ENCODE measurements at places on chromosomes 1 and 21.

- no peak for DNase-seq
These were observed 1.4 kb downstream of the WDTC1 start for GRCh38 chr1:27235827-27236226.

- DNase-seq: no peak
These were observed 3.6 kb upstream of the PLEKHG5 start for GRCh38 chr1:6495041-6495441.

DNA sequence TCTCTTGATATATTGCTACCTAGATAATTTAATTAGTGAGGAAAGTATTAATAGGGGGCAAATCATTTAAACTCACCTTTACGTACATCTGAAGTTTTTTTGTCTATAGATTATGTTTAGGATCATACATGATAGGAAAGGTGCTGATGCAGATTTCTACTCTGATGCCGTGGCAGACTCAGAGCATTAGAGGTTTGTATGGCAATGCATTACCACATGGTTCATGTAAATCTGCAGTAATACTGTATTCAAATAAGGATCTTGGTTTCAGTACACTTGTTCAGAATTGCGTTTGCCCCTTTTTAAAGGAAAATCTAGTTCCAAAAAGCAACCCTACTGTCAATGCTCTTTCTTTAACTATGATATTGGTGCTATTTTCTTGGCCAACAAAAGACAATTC is 288.3 kb downstream of the PTPRC start:
- no peak for DNase-seq

GRCh38 chr1:180204231-180204630 is 25.8 kb upstream of the LHX4 start:
- DNase-seq: no peak

DNA sequence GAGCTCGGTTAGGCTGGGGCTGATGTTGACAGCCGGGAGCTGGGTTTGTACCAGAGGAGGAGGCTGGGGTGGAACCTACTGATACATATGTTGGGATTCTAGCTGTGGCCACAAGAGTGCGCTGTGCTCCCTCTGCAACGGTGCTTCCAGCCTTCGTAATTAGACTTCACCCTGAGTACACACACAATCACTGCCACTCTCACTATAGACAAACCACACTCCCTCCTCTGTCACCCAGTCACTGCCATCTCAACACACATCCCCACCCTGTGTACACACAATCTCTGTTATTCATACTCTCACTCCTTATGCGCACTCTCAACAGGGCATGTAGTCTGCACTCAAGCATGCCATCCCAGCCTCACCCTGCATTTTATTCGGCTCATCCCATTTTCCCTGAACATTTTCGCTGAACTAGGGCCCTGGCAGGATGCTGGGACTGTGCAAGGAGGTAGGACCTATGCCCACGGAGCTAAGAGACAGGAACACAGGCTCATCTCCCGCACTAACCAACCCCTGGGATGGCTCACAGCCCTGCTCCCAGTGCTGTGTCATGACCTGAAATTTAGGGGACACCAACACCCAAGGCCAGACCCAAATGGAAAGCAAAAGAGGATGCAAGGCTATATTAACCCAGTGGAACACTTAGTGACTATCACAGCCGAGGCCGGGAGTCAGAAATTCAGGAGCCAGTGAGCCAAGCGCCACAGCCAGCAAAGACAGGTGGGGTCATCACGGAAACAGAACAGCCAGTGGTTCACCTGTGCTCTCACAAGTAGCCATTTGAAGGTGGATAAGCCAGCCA is 5.7 kb downstream of the GJB3 start:
- DNase-seq: peak; percentile 25

DNA sequence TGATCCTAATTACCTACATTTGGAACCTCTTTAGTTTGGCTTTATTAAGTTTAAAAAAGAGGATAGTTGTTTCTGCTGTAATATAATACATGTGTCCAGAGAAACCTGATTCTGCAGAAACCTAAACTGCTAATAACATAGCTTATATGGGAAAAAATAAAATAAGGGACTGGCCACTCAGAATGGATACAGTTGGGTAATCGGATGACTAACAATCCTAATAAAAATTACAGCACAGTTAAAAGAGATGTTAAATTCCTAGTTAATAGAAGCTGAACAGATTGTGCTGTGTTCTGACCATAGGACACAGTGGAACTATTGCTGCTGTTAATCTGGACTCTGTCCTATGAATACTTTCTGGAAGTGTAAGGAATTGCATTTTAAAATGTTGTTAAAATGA is 16.0 kb downstream of the ARV1 start:
- no peak for DNase-seq

DNA sequence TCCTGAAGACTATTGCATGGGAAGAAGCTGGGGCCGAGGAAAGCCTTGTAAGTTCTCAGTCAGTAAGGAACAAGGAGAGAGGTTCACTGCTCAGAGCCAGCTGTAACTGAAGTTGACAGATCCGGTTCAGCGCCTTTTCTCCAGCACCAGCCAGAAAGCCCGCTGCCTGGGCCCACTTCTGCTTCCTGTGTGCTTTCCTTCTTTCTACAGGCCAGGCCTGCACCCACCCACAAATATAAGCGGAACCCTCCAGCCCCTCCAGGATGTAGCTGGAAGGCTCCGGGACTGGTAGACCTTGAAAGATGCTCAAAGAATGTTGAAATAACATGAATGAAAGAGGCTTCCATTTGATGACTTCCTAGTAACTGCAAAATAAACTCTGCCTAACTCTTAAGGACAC is 38.8 kb downstream of the PARP1 start:
- no peak for DNase-seq

DNA sequence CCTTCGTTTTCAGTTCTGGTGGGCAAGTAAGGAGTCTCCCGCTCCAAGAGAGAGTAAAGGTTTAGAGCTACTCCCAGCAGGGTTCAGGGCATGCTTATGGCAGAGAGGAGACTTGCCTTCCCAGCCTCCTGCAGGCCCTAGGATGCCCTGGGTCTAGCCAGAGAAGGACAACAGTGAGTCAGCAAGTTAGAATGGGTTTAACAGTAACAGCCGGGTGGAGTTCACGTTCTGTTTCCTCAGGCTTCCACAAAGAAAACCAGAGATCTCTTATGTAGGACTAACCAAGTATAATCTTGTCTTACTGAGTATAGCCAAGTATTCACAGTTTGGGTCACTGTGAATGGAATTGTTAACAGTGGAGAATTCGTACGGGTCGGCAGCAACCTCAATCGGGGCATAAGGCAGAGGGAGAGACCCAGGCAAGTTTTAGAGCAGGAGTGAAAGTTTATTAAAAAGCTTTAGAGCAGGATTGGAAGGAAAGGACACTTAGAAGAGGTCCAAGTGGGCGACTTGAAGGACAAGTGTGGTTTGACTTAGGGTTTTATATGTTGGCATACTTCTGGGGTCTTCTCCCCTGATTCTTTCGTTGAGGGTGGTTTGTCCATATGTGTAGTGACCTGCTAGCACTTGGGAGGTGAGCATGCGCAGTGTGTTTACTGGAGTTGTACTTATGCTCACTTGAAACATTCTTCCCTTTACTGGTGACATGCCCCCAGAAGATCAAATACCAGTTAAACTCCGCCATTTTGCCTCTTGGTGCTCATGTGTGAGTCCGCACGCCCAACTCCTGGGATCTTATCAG is 4.5 kb downstream of the OVAAL start:
- DNase-seq: no peak

DNA sequence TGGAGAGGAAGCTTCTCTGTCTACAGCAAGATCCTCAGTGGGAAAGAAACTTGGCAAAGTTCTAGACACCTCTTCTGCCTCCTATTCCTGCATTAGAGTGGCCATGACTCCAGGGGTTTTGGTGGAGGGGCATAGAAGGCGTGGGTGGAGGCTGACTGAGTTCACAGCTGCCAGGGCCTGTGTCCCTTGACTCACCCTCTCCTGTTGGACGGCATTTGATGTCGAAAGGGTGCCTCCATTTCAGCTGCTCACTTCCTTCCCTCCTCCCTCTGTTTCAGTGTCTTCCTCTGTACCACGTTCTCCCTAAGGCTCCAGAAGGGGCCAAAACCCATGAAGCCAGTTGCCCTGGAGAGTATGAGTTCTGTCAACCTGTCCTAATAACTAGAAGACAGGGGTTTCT is 632 bp downstream of the TMEM79 start:
- DNase-seq: no peak

GRCh38 chr1:182385885-182386853 is 5.4 kb downstream of the GLUL start:
- no peak for DNase-seq

GRCh38 chr1:67860776-67861175 is 27.5 kb upstream of the GNG12 start:
- DNase-seq: no peak

DNA sequence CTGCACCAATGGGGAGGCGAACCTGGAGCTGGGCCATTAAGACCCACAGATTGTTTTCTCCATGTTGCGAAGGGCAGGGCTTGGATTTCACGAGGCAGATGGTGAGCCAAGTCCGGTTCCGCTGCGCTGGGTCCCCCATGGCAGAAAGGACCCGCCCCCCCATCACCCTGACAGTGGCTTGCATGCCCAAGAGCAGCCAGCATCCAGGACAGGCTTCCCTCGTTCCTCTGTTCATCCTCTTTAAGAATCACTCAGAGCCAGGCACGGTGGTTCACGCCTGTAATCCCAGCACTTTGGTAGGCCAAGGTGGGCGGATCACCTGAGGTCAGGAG is 15.8 kb upstream of the NPHP4 start:
- no peak for DNase-seq

DNA sequence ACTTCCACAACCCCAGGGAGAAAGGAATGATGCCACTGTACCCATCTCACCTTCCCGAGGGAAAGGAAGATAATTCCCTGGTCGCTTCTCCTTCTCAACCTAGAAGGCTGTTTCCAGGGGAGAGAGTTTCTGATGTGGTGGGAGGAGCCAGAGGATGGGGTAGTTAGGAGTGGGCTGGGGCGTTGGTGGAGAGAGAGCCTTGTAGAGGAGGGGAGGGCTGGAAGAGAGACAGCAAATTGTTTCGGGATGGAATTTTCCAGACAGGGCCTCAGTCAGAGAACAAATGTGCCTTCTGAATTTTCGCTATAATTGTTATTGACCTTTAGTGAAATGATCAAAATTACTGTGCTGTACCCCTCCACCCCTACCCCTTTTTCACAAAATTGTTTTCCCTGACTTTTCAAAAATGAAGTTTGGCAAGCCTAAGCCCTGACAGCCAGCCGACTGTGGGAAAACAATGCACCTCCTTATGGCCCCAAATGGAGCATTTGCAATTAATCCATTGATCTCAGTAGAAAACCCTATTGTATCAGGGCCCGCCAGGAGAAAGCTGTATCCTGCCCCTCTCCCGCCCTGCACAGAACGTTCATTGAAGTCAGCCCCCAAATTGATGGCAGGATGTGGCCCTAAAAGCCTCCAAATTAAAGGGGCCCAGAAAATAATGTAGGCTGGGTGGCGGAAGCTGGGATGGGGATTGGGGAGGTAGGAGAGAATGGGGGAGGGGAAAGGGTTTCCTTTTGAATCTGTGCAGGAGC is 69.1 kb upstream of the JUN start:
- no peak for DNase-seq

- DNase-seq: no peak
These were observed 383.8 kb upstream of the VAMP3 start for GRCh38 chr1:7387053-7387927.

- DNase-seq: no peak
These were observed 102.2 kb downstream of the COQ8A start for GRCh38 chr1:227042292-227042691.

GRCh38 chr1:11727119-11727518 is 8.8 kb upstream of the AGTRAP start:
- no peak for DNase-seq

DNA sequence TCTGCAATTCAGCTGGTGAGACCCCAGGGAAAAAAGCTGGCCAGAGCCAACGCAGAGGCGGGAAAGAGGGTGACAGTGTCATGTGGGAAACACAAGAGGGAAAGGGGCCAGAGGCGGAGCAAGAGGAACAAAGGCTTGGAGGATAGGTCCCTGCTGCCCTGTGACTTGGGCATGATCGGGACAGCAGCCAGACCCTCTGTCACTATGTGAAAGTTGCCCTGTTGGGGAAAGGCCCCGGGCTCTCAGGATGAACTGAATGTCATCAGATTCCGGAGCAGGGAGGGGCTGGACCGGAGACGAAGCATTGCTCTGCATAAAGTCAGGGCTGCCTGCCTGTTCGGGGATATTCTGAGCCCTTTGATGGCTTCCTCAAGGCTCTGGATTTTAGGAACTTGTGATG is 5.7 kb upstream of the ELF3 start:
- no peak for DNase-seq

DNA sequence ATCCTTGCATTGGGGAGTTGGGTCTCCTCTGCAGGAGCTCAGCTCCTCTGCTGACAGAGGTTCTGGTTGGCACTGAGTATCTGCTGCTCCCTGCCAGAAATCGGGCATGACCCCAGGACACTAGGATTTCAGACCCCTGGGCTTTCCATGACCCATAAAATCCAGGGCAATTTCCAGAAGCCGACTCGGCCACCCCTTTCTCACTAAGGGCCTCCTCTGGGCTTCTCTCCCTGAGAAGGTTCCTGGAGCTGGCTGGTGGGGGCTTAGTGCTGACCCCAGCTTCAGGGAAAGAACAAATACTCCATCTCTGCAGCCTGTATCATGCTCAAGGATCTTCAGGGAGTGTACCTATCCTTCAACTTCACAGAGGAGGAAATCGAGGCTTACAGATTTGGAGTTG is 603.4 kb downstream of the PTPRU start:
- DNase-seq: no peak

GRCh38 chr21:25983745-25984144 is 186.8 kb downstream of the APP start:
- DNase-seq: no peak

GRCh38 chr1:210853276-210853675 is 280.7 kb downstream of the KCNH1 start:
- no peak for DNase-seq

GRCh38 chr1:243712941-243713340 is 137.1 kb downstream of the AKT3 start:
- DNase-seq: no peak

- no peak for DNase-seq
These were observed 33.4 kb upstream of the COX20 start for GRCh38 chr1:244802041-244802440.

DNA sequence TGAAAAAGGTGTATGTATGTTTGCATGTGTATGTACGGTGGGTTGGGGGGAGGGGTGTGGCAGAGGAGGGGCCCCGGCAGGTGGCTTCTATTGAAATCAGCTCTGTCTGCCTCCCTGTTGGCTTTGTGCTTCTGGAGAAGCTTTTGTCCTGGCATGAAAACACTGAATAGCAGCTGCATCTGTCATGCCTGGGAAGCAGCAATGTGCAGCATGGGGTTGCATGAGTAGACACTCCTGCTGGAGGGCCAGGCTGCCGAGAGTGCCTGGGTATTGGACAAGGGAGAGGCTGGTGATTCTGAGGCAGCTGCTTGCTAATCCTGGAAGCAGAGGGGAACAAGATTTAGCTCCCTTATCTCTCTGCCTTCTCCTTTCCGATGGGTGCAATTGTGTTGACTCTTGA is 20.5 kb downstream of the MAPKAPK2 start:
- no peak for DNase-seq

- no peak for DNase-seq
These were observed 163.2 kb downstream of the CAMTA1 start for GRCh38 chr1:6948416-6948815.

GRCh38 chr1:81670286-81670685 is 130.4 kb upstream of the ADGRL2 start:
- DNase-seq: no peak

- no peak for DNase-seq
These were observed 10.3 kb downstream of the MORN1 start for GRCh38 chr1:2380816-2381591.

GRCh38 chr1:28601696-28602095 is 9.6 kb downstream of the RAB42 start:
- no peak for DNase-seq
